ENCODE measurements at places on chromosomes 12 and 14. TPM values are rescaled to one million over a fixed set of nuclear protein-coding genes. Genes with fewer than 3 reads are reported as not detected.

The PLCZ1 gene
- total RNA-seq = not detected

GRCh38 chr12:122187466-122187865 is 4.5 kb downstream of the LRRC43 start:
- DNase-seq = no peak

GRCh38 chr12:52086944-52087835 is 7.7 kb downstream of the SMIM41 start:
- no peak for DNase-seq

The PPP1R36 gene
- total RNA-seq = 3.1 TPM

The COCH gene
- 0.71 TPM for total RNA-seq

The PROX2 gene
- 0.09 TPM for total RNA-seq

DNA sequence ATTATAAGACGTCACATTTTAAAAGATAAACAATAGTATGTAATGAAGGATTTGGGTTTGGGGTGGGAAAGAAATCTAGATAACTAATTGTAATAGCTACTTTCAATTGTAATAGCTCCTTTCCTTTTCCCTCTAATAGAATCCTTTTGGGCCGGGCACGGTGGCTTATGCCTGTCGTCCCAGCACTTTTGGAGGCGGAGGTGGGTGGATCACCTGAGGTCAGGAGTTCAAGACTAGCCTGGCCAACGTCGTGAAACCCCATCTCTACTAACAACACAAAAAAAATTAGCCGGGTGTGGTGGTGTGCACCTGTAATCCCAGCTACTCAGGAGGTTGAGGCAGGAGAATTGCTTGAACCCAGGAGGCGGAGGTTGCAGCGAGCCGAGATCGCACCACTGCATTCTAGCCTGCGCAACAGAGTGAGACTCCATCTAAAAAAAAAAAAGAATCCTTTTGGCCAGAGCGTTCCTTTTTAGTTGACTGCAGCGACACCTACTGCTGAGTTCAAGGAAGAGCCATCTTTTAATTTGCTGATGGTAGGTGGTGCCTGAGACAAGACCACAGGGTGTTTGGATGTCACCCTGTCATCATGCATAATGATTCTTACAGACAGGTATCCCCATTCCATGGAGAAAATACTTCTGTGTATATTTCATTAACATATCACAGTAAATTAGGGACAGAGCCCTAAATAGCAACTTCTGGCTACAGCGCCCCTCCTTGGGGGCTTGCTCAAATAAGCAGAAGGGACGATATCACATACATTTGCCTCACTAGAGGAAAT is 79.5 kb downstream of the ARMH4 start:
- DNase-seq = peak; percentile 79

DNA sequence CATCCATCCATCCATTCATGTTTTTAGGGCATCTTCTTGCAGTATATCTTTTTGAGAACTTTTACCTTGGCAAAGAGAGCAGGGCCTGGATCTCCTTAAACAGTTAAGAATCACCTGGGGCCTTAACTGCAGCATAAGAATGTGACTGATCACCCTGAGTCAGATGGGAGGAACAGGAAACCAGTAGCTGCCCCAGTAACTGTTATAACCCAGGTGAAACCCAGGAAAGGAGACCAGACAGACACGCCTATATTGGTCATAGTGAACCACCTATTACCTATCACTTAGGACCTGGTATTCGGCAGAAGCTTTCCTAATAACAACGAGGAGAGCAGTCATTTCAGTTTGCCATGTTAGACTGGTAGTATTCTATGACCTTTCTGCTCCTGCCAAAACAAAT is 43.4 kb upstream of the NR2C1 start:
- no peak for DNase-seq

The CISTR gene
- total RNA-seq = not detected

- no peak for DNase-seq
These were observed 1.6 kb upstream of the PAX9 start for GRCh38 chr14:36659822-36660735.

DNA sequence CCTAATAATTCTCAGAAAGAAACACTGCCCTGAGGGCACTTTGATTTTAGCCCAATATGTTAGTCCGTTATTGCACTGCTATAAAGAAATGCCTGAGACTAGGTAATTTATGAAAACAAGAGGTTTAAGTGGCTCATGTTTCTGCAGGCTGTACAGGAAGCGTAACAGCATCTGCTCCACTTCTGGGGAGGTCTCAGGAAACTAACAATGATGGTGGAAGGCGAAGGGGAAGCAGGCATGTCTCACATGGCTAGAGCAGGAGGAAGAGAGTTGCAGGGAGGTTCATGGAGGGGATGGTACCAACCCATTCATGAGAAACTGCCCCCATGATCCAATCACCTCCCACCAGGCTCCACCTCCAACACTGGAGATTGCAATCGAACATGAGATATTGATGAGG is 49.4 kb upstream of the RERG start:
- no peak for DNase-seq

- no peak for DNase-seq
These were observed 75.0 kb downstream of the SCAF11 start for GRCh38 chr12:45915405-45915804.

DNA sequence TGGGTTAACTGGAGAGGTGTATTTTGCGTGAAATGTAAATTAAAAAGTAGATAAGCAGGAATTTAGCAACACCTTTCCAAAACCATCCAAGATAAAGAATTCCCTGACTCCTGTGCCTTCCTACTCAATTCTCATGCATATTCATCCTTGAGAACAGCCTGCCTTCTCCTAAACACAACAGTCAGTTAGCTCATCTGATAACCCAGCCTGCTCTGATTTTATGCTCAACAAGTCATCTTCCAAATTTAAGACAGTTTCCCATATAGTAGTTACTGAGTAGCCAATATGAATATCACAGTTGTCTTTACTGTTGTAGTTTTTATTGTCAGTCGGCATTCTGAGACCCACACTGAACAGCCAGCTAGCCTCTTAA is 27.1 kb downstream of the CPNE8 start:
- no peak for DNase-seq

The RFLNA gene
- total RNA-seq = 1.6 TPM

The IFI27 gene
- 94.1 TPM for total RNA-seq

- DNase-seq = no peak
These were observed 66.1 kb upstream of the GRIP1 start for GRCh38 chr12:66744956-66745383.

GRCh38 chr14:37406095-37406494 is 189.0 kb downstream of the FOXA1 start:
- no peak for DNase-seq

GRCh38 chr14:54500744-54501143 is 9.0 kb upstream of the CGRRF1 start:
- DNase-seq = no peak

The USP44 gene
- total RNA-seq = 18.6 TPM

- no peak for DNase-seq
These were observed 22.9 kb downstream of the SYNE3 start for GRCh38 chr14:95493503-95493902.

GRCh38 chr14:47720281-47720680 is 44.9 kb upstream of the MDGA2 start:
- no peak for DNase-seq

The NPC2 gene
- total RNA-seq = 922 TPM

The CLEC4C gene
- not detected for total RNA-seq

- DNase-seq = no peak
These were observed 9.1 kb upstream of the BDKRB2 start for GRCh38 chr14:96195441-96196081.

The IGF1 gene
- 9.5 TPM for total RNA-seq

DNA sequence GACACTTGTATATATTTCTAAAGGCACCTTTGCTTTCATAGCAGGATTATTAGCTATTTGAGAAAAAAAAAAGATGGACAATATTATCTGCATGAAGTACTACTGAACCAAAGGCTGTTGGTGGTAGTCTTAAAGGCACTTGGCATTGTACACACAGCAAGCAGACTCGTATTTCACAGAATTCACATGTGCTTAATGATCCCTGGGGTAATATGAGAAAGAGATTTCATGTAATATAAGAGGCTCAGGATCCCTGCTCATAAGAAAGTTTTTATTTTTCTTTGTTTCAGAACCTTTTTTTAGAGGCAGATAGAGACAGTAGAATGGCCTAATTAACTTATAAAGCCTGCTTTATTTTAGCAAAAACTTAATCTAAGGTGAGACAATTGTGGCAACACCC is 59.5 kb downstream of the SYNE2 start:
- no peak for DNase-seq

All from lung (tissue), 17 donors.